RWPE2 (cell line): ENCODE measurements at places on chromosomes 5 and 9.

GRCh38 chr9:98867429-98868168, 60.1 kb downstream of the GALNT12 start:
- H3K4me1 ChIP-seq: peaks cover 29% of the 10 kb centered on the region
- no peak for DNase-seq
- H3K4me3 ChIP-seq: no peak overlapping the region
- H3K27me3 ChIP-seq: no peaks in the 10 kb centered on the region
- no peaks in the 10 kb centered on the region for H3K36me3 ChIP-seq

DNA sequence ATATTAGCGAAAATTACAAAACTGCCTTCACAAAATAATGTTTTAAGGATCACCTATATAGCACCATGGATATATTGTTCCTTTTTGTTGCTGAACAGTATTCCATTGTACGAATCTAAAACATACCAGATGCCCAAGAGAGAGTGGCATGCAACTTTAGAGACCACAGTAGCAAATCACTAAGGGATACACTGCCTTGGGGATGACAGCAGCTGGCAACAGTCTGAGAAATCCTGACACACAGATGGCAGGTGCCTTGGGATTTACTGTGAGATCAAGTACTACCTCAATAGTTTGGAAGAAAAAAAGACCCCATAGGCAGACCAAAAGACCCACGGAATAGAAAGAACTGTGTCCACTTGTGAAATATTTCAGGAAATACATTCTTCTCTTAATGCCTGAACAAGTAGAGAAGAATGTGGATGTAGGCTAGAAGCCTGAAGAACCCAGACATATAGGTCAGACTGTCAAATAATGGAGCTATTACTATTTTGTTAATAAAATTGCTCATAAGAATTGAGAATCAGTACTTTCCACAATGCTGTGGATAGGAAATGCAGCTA, 53.4 kb downstream of the PLPP1 start:
- no peak overlapping the region for H3K27ac ChIP-seq
- H3K4me1 ChIP-seq: no peaks in the 10 kb centered on the region
- no peaks in the 10 kb centered on the region; the same call in 1 of the 2 replicates for H3K36me3 ChIP-seq
- no peaks in the 10 kb centered on the region for H3K27me3 ChIP-seq
- H3K4me3 ChIP-seq: no peak overlapping the region
- DNase-seq: no peak

DNA sequence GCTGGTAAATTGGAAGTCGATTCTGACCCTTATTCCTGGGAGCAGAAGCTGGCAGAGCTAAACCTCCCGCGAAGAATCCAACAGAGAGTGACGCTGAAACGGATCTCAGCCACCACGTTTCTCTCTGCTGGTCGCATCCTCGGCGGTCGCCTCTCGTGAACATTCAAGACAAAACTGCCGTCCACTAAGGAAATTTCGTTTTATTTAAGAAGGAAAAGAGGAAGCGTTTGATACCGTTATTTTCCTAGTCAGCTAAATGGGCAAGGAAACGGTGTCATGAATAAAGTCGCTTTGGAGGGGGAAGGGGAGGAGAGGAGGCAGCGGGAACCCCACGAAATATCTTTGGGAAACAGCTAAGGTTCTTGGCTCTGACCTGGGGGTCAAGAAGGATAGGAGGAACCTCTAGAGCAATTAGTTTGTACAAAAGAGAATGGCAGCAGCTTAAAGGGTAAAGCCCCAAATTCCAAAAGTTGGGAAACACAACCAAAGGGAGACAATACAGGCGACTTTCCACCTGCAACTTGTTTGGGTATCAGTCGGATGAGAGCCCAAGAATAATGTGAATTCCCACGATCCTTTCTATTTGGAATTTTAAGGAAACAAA, 1.9 kb downstream of the FOXB2 start:
- H3K27me3 ChIP-seq: peaks cover 94% of the 10 kb centered on the region
- H3K27ac ChIP-seq: no peak overlapping the region
- no peaks in the 10 kb centered on the region for H3K4me1 ChIP-seq
- H3K4me3 ChIP-seq: no peak overlapping the region
- no peak for DNase-seq

- no peak overlapping the region for H3K4me3 ChIP-seq
- DNase-seq: peak; percentile 94
- peak overlapping the region; percentile 95 for H3K27ac ChIP-seq
- H3K36me3 ChIP-seq: no peaks in the 10 kb centered on the region
These were observed 9.2 kb downstream of the INSYN2B start for GRCh38 chr5:169970911-169971765.

- no peak overlapping the region for H3K4me3 ChIP-seq
- no peaks in the 10 kb centered on the region for H3K36me3 ChIP-seq
- DNase-seq: no peak
- peaks cover 34% of the 10 kb centered on the region for H3K4me1 ChIP-seq
- H3K27ac ChIP-seq: peak overlapping the region; percentile 72
- no peaks in the 10 kb centered on the region for H3K27me3 ChIP-seq
These were observed 6.6 kb upstream of the ERMP1 start for GRCh38 chr9:5839572-5839902.

DNA sequence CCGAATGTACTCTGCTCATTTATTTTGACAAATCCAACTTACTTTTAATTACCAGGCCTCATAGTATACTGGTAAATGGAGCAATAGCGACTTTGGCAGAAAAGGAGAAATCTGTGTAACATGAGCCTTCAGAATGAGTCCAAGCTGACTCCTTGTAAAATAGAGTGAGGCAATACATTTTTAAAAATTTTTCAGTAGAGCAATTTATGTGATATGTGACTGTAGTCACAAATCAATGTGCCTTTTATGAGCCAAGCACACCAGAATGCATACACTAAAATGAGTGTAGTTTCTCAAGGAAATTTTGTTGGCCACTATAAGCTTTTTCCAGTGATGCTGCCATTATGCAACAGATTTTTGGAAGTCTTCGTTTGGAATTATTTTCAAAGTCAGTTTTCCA, 73.8 kb downstream of the SNCAIP start:
- no peaks in the 10 kb centered on the region for H3K36me3 ChIP-seq
- no peak for DNase-seq
- H3K27me3 ChIP-seq: no peaks in the 10 kb centered on the region
- no peak overlapping the region for H3K4me3 ChIP-seq

DNA sequence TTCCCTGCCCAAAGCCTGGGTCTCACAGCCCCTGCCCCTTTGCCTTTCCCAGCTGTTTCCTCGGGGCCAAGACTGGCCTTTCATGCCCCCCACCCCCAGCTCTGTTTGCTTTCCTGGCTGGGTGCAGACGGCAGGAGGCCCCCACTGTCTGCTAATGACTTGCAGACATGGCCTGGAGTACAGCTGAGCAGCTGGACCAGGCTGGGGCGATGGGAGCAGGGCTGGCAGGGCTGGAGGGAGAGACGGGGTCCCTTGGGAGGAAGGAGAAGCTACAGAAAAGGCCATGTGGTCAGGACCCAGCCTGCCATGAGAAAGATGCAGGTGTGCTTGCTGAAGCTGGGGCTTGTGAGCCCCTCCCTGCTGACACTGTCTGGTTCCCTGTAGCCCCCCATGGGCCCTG, 28.3 kb upstream of the GFPT2 start:
- H3K27me3 ChIP-seq: no peaks in the 10 kb centered on the region
- H3K36me3 ChIP-seq: no peaks in the 10 kb centered on the region
- H3K27ac ChIP-seq: no peak overlapping the region
- H3K4me3 ChIP-seq: no peak overlapping the region
- DNase-seq: no peak
- H3K4me1 ChIP-seq: no peaks in the 10 kb centered on the region

- H3K4me1 ChIP-seq: peaks cover 18% of the 10 kb centered on the region
- peaks cover 9% of the 10 kb centered on the region; the same call in 1 of the 2 replicates for H3K36me3 ChIP-seq
- no peak for DNase-seq
- no peaks in the 10 kb centered on the region for H3K27me3 ChIP-seq
These were observed 118.4 kb downstream of the GDNF start for GRCh38 chr5:37721447-37721871.

DNA sequence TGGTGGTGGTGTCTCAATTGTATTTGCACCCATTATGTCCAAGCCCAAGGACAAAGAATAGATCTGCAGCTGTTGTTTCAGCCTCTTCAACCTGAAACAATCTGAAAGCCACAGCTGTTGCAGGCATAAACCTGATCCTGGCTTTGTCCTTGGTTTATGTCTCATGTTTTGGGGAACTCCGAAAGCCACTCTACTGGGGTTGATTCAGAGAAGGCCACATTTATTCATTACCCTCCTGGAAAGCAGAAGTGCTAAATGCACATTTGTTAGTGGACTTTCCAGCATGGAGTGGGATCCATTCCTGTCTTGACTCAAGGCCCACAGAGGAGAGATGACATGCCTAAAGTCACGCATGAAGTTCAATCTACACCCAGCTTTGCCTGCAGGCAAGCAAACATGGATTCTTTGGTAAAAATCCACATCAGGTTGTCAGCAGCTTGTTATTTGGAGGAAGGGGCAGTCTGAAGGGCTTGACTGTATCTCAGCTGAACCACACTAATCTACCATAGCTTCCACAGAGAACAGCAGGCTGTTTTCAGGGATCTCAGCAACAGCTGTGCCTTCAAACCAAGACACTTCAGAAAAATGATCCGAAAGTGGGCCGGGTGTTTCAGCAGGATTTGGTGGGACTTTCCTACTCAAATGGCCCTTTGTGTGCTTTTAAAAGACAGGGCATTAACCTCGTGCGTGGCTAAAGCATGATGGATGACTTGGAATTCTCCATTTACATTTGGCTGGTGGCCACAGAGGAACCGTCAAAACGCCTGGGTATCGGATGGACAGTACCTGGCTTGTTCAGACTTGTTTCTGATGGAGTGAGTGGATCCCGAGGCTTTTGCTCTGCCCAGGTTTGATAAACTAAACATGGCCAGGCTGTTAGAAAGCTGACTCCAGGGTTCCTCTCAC, 36.2 kb upstream of the ADAM19 start:
- peaks cover 36% of the 10 kb centered on the region for H3K4me1 ChIP-seq
- H3K27me3 ChIP-seq: no peaks in the 10 kb centered on the region
- peak overlapping the region; percentile 53 for H3K27ac ChIP-seq

GRCh38 chr9:14671377-14671776, 21.9 kb downstream of the ZDHHC21 start:
- no peak overlapping the region for H3K27ac ChIP-seq
- no peak overlapping the region for H3K4me3 ChIP-seq

GRCh38 chr9:137128862-137129455, 10.0 kb upstream of the GRIN1 start:
- H3K4me3 ChIP-seq: peak overlapping the region; percentile 55
- DNase-seq: no peak
- peak overlapping the region; percentile 65 for H3K27ac ChIP-seq
- H3K27me3 ChIP-seq: no peaks in the 10 kb centered on the region

DNA sequence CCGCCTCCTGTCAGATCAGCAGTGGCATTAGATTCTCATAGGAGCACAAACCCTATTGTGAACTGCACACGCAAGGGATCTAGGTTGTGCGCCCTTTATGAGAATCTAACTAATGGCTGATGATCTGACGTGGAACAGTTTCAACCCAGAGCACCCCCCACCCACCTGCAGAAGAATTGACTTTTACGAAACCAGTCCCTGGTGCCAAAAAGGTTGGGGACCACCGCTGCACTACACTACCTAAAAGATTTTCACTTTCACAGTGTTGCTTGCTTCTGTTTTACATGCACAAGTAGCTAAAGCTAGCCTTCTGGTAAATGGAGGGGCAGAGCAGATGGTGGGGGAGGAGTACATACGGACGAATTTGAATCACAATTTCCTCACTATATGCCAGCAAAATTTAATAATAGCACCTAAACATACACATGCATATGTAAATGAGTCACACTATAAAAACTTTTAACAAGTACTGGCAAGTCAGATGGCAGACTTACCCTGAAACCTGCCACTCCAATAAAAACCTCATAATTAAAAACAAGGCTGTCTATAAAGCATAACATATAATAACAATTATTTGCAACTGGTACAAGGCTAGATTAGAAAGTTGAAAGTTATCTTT, 24.0 kb upstream of the CDKN2B start:
- H3K4me1 ChIP-seq: peaks cover 64% of the 10 kb centered on the region
- H3K27me3 ChIP-seq: no peaks in the 10 kb centered on the region
- peaks cover 11% of the 10 kb centered on the region for H3K36me3 ChIP-seq
- no peak overlapping the region for H3K4me3 ChIP-seq

DNA sequence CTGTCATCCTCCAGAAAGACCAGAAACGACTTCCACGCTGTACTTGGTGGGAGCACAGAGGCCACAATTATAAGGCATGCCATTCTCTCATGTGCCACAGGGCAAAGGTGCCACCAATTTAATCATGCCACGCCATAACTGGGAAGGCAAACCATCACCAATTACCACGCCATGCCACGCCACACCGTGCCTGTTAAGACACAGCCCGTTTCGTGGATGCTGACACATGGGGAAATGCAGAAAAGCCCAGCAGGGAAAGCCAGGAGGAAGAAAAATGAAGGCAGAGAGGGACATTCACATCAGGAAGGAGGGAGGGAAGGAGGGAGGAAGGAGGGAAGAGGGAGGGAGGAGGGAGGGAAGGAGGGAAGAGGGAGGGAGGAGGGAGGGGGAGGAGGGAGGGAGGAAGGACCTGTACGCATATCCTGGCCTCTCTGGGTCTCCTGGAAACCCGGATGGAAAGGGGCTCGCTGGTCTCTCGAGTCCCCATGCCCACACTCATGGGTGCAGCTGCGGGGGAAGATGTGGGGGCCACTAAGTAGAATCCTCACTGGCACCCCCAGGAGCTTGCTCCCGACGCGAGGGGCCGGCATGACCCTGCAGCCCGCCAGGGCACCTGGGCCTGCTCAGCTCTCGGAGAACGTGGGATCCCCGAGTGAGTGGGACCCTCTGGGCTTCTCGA, 61.7 kb upstream of the UBAC1 start:
- no peaks in the 10 kb centered on the region for H3K36me3 ChIP-seq
- no peak overlapping the region for H3K4me3 ChIP-seq
- no peak for DNase-seq
- H3K27me3 ChIP-seq: no peaks in the 10 kb centered on the region
- H3K4me1 ChIP-seq: no peaks in the 10 kb centered on the region

DNA sequence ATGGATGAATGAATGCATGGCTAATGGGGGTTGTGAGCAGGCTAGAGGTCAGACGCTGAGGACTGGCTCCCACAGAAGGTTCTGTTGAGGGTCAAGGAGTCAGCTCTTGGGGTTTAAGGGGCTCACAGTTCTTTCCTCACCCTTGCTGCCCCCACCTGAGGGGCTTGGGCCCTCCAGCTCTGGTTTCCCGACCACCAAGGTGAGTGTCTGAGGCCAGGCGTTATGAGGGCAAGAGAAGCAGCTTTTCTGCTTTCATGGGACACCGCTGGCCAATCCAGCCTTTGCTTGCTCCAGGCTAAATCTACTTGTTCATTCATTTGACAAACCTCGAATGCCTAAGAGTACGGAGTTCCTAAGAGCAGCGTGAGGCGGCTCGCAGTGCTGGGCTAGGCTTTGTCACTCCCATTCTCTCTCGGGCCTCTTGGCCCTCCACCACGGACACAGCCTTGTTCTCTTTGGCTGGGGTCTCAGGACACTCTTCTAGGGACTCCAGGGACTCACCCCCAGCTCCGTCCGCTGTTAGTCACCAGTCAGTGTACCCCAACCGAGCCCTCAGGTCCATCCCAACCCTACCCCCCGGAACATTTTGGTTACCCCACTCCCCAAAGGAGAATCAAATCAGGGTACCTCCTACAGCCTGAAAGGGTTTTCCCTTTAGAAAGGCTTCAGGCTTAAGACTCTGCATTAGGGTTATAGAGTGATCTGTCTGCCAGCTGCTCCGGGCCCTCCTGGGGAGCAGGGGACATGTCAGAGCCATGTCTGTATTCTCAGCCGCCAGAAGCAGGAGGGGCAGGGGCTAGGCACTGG, 210.1 kb upstream of the MVB12B start:
- H3K27ac ChIP-seq: no peak overlapping the region
- H3K4me3 ChIP-seq: no peak overlapping the region
- no peak for DNase-seq
